ENCODE measurements at places on chromosomes 6 and 20. TPM values are rescaled to one million over a fixed set of nuclear protein-coding genes. Genes with fewer than 3 reads are reported as not detected.

GRCh38 chr6:142913036-142913510, 31.9 kb downstream of the HIVEP2 start:
- no peak for DNase-seq

- no peak for DNase-seq
Measured at GRCh38 chr6:10156875-10157274, 258.0 kb downstream of the TFAP2A start.

DNA sequence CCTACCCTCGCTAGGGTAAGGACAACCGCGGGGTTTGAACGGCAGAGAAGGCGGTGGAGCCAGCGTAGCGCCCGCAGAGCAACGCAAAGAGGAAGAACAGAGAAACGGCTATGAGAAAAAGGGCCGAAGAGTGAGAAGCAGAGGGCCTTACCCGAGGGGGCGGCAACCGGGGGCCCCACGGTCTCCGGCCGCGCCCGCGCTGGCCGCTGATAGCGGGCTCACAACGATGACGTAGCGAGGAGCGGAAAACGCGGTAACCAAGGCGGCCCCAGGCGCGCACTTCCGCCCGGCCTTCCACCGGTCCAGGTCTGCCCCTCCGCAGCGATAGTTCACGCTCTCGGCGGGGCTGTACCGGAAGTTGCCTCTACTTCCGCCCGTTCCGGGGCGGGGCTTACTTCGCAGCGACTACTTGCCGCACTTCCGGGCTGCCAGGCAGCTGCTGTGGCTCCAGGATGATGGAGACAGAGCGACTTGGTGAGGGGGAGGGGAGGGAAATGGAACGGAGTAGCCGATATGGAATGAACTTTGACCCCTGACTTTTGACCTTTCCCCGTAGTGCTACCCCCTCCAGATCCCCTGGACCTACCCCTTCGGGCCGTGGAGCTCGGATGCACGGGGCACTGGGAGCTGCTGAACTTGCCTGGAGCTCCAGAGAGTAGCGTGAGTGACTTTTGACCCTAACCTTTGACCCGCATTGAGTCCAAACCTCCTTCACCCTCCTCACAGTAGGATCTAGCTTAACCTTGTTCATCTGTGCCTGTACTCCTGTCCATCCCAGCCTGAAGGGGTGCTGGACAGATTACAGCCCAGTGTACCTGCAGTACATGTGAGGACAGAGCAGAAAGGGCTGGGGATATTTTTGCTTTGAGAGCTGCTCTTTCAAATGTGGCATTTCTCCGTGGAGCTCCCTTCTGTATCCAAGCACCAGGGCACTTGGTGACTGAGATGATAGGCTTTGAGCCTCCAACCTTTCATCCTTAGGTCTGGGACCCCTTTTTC, at the start of the genes NELFE and SKIC2:
Gene NELFE, minus strand, starts transcription at position 231 of the 999 bp plus-strand sequence. CDS start 525 bp downstream, outside the sequence.
Gene SKIC2, plus strand, starts transcription at position 435 of the 999 bp plus-strand sequence. Its CDS starts 18 bp downstream, at position 453.
- peak; percentile 99 for DNase-seq

DNA sequence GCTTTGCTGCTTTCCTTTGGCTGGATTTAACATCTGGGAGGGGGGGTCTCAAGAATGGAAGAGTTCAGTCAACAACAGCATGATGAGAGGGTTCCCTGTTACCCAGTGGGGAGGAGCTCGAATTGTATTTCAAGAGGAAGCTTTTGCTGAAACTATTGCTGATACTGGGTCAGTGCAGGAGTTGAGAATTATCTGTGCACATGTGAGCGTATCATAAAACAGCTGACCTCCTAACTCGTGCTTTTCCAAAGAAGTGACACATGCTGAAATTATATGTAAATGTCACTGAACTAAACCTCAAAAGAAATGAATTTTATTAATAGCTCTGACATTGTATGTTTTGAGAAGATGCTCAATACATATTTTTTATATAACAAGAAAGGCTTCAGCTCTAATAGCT, 96.3 kb downstream of the PHF3 start:
- DNase-seq, result no peak

GRCh38 chr6:44133003-44133931, 5.9 kb downstream of the TMEM63B start:
- DNase-seq, result peak; percentile 76

GRCh38 chr20:61100489-61100888, 151.6 kb upstream of the CDH4 start:
- no peak for DNase-seq

- DNase-seq, result no peak
Measured at GRCh38 chr20:2804852-2805688, 4.6 kb upstream of the CPXM1 start.

DNA sequence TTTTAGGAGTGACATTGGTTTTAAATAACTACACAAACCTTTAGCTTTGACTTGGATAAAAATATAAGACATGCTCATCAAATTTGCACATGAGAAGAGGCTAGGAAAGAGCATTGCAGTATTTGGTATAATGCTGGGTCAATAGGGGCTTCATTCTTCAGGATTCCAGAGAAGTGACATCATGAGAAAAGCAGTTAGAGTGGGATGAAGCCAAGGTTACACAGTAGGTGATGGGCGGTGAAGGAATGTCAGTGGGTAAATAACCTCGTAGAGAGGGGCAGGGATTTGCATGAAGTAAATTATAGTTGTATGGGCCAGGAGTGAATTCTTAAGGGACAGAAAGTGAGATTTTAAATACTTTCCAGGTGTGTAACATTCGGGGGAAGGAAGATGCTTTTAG, 216.2 kb downstream of the RFPL4B start:
- DNase-seq, result peak; percentile 76

- DNase-seq, result no peak
Measured at GRCh38 chr6:120764312-120764711, 570.0 kb downstream of the TBC1D32 start.

The CFB gene
- 0.50 TPM for total RNA-seq

DNA sequence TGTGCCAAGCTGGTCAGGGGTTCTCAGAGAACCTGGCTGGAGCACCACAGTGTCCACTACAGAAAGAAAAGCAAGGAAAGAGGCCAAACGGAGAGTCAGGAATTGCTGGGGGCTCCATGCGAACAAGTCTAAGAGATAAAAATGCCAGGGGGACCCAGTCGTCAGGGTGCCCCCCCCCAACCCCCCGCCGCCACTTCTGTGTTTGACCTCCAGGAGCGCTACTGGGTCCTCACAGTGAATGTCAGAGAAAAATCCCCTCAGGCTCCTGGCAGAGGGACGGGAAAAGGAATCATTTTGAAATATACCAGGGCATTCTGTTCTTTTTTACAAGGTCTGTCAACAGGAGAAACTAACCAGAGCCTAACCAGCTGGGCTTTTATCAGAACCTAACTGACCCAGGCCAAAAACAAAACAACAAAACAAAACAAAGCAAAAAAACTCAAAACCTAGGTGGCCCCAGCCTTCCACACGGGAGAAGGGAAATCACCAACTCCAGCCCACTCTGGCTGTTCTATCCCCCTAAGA, 17.9 kb upstream of the NELFCD start:
- no peak for DNase-seq

GRCh38 chr6:163813979-163814493, 399.5 kb downstream of the QKI start:
- no peak for DNase-seq

- DNase-seq, result no peak
Measured at GRCh38 chr6:85107701-85108100, 342.2 kb upstream of the NT5E start.

- DNase-seq, result peak; percentile 72
Measured at GRCh38 chr6:128397996-128398395, 122.4 kb downstream of the PTPRK start.

- DNase-seq, result no peak
Measured at GRCh38 chr6:111669326-111669725, 63.6 kb upstream of the TRAF3IP2 start.

- DNase-seq, result peak; percentile 24
Measured at GRCh38 chr6:4774715-4775493, 1.3 kb upstream of the CDYL start.

DNA sequence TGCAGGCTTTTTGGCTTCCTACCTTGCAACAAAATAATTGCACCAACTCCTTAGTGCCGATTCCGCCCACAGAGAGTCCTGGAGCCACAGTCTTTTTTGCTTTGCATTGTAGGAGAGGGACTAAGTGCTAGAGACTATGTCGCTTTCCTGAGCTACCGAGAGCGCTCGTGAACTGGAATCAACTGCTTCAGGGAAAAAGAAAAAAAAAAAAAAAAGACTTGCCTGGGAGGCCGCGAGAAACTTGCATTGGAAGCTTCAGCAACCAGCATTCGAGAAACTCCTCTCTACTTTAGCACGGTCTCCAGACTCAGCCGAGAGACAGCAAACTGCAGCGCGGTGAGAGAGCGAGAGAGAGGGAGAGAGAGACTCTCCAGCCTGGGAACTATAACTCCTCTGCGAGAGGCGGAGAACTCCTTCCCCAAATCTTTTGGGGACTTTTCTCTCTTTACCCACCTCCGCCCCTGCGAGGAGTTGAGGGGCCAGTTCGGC, 420 bp downstream of the SOX4 start:
- no peak for DNase-seq

DNA sequence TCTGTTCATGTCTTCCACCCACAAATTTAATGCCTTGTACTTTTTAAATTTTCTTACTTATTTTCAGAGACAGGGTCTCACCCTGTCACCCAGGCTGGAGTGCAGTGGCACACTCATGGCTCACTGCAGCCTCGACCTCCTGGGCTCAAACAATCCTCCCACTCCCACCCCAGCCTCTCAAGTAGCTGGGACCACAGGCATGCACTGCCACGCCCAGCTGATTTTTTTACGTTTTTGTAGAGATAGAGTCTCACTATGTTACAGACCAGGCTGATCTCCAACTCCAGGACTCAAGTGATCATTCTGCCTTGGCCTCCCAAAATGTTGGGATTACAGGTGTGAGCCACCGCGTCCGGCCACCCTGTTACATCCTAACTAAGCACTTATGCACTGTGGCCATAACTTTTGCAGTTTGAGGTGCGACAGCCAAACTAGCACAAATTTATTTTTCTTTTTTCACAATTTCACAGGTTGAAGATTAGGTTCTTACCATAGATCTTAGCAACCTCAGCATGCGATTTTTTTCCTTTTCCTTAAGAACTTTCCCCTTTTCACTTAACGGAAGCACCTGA, 92.1 kb downstream of the EPB41L2 start:
- DNase-seq, result no peak

The ZNF133 gene
- total RNA-seq, result 9.7 TPM

Measured in SJSA1 (cell line).